ENCODE measurements at places on chromosomes 3 and 15.
A peak's percentile ranks its signal among the peaks of the same experiment; 100 is the strongest.

DNA sequence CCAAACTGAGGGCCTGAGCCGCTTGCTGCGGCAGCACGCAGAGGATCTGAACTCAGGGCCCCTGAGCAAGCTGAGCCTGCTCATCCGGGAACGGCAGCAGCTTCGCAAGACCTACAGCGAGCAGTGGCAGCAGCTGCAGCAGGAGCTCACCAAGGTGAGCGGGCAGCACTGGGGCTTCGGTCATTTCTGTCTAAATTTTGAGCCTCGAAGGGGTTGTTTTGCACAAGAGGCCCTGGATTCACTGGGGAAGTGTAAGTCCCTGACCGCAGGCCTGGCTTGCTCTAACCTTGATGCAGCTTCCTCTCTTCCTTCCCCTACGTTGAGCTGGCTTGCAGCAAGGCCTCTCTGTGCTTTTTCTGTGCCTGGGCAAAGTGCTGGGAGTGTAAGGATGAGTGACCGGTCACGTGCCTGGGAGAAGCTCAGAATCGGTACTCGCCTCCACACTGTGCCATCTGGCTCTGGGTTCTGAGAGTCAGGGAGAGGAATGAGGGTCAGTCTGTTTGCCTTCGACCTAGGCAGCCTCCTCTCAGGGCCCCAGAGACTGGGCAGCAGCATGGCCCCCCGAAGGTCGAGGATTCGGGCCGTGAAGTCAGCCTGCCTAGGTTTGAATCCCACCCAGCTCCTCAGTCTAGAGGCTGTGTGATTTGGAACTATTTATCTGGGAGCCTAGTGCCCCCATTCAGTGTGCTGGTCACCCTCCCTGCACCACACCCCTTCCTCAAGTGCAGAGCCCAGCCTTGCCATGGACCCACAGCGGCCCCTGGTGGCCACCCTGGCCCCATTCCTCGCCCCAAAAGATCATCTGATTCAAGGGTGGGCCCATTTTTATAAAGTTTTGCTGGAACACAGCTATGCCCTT, 1.4 kb downstream of the FES start:
- peak; percentile 82 for DNase-seq

DNA sequence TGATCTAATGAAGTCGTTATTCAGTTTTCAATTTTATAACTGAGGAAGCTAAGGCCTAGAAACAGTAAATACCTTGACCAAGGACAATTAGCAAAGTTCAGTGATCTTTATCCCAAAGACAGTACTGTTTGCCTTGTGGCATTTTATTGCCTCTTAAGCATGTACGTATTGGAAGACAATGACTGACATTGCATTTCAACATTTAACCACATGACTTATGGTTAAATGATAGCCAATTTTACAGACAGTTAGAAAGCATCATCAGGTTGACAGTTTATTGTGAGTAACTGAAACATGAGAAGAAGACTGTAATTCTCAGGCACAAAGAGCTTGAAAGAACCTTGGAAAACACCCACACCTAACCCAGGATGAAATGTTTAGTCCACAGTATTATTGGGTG, 390.8 kb upstream of the ZNF385D start:
- DNase-seq: no peak

DNA sequence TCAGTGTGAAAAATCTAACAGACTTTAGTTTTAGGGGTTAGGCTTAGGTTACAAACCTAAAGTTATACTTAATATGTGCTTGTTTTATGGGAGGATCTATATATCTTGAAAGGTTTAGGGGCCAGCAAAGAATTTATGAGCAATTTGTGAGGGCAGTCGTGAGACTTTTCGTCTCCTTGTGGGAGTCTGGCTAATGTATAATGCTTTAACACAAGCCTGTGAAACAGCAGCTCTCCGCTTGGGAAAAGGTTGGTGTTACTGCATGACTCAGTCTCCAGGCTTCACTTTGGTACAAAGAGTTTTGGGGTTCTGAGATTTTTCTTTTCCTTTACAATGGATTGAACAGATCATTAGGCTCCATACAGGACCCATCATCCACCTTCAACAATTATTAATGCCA, 79.0 kb upstream of the MFGE8 start:
- no peak for DNase-seq

GRCh38 chr3:139128803-139129202, 84.1 kb upstream of the PRR23C start:
- DNase-seq: no peak

Data from lung (tissue), 17 donors.